Thymus (tissue), 14 donors: ENCODE measurements at places on chromosomes 2 and 18. TPM values are rescaled to one million over a fixed set of nuclear protein-coding genes. Genes with fewer than 3 reads are reported as not detected.

Gene INHA
- 0.71 TPM for polyA plus RNA-seq

- DNase-seq = no peak
- H3K27me3 ChIP-seq = no peaks in the 10 kb centered on the region
- H3K4me1 ChIP-seq = no peaks in the 10 kb centered on the region
- H3K36me3 ChIP-seq = no peaks in the 10 kb centered on the region
Observed at GRCh38 chr2:223549215-223549614, 52.9 kb downstream of the SCG2 start.

Gene PDE11A
- 0.43 TPM for polyA plus RNA-seq

DNA sequence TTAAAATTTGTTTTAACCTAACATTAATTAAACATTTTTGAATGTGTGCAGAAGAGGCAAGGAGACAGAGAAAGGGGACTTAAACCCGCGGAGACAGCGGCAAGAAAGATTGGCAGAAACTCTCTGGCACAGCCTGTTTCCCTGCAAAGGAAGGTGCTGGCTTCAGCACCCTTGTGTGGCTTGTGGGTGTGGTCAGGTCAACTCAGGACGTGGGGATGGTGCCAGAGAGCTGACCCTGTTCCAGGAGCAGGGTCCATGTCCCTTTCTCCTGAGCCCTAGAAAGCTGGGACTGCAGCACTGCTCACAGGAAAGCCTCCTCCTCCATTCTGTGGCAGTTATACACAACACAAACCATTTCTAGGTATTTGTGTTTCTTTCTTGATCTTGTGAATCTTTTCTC, 176.2 kb upstream of the ST6GAL2 start:
- no peak for DNase-seq
- no peak overlapping the region for H3K4me3 ChIP-seq
- no peaks in the 10 kb centered on the region for H3K36me3 ChIP-seq

DNA sequence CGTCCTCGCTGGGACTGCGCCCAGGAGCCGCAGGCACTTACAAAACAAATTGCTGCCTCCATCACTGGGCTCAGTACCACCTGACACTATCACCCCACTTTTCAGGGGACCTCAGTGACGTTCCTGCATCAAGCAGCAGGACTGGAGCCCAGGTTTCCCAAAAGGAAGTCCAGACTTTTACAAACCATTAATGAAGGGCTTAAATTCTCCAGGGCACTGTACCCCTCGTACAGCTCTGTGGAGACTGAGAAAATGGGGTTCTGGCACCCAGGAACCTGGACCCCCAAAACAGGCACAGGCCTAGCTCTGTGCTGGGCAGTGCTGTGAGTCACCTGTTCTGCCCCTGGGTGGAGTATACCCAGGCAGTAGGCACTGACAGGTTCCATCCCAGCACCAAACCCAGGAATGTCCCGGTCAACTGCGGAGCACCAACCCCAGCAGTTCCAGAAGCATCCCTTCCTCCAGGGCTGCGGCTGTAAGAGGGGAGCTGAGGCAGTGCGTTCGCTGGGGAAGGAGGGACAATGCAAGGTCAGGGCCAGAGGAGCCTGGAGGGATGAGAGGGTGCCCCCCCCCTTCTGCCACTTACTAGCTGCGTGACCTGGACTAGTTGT, 24.6 kb upstream of the NOTO start:
- peaks cover 61% of the 10 kb centered on the region for H3K27me3 ChIP-seq
- no peaks in the 10 kb centered on the region for H3K36me3 ChIP-seq
- H3K4me1 ChIP-seq = peaks cover 3% of the 10 kb centered on the region
- H3K27ac ChIP-seq = no peak overlapping the region
- H3K4me3 ChIP-seq = peak overlapping the region; percentile 49

Gene SDC1
- polyA plus RNA-seq = 18.9 TPM

Gene TOGARAM2
- 3.3 TPM for polyA plus RNA-seq

DNA sequence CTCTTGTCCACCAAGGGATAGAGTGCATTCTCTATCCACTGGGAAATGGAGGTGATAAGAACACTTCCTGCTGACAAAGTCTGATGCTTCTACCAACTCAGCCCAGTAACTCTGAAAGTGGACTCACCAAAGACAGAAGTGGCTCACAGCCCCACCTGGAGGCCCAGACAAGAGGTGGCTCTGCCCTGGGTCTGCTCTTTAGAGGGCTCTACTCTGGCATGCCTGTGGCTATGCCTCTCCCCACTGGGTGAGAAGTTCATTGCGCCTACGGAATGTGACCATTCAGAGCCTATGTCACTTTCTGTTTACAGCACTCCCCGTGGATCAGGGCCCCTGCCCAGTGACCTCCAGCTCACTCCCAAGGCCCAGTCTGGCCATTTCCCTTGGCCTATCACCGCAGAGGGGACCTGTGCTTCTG, 13.5 kb upstream of the XDH start:
- H3K27ac ChIP-seq = no peak overlapping the region
- no peak overlapping the region for H3K4me3 ChIP-seq
- no peaks in the 10 kb centered on the region for H3K27me3 ChIP-seq

- no peak for DNase-seq
- no peak overlapping the region for H3K27ac ChIP-seq
- peaks cover 2% of the 10 kb centered on the region for H3K27me3 ChIP-seq
- peaks cover 3% of the 10 kb centered on the region for H3K4me1 ChIP-seq
Observed at GRCh38 chr2:164843346-164843911, 1.8 kb upstream of the COBLL1 start.

DNA sequence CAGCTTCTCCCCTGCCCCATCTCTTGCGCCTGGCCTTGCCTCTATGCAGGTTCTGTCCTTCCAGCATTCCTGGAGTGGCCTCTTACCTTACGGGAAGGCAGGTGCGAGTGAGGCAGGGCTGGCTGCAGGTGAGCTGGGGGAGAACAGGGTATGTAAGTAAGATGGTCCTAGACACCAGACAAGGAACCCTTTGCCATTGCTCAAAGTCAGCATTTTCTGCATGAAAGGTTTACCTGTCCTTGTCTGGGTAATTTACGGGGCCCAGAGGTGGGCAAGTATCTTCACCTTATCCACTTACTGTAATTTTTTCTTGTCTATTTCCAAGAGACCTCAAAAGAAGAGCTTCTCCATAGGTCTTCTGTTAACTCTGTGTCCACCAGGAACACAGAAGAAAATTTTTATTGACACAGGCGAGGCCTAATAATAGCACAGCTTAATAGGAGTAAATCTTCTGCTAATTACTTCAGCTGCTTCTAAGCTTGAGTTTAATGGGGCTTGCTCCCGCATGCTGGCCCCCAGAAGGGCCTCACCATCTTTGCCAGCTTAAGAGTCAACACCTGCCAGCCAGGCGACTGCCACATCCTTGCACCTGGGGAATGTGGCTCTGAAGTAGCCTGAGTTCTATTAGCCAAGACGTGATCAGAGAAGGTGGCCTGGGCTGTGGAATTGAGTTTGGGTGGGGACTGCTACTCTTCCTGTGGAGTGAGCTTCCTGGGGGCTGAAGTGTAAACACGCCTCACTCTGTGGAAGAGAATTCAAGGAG, 27.1 kb downstream of the PCARE start:
- H3K4me1 ChIP-seq = peaks cover 36% of the 10 kb centered on the region
- no peak overlapping the region for H3K4me3 ChIP-seq
- H3K27ac ChIP-seq = no peak overlapping the region
- no peaks in the 10 kb centered on the region for H3K27me3 ChIP-seq

Gene KATNAL2
- 6.5 TPM for polyA plus RNA-seq

DNA sequence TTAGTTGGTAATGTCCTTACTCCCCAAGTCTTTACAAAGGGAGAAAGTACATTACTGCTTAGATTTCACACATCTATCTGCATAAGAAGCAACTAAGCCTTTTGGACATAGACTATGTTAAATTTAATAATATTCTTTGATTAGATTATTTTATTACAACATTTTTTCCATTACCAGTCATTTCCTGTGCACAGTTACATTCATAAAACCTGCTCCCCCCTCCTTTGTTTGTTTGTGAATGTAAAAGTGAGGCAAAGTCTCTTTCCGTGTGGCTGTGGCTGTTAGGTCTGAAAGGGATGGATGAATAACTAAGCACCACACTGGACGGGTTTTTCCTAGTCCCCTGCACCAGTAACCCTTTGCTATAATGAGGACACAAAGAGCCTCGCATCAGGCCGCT, 9.6 kb downstream of the PTGR3 start:
- no peak for DNase-seq
- H3K36me3 ChIP-seq = peaks cover 11% of the 10 kb centered on the region
- H3K27ac ChIP-seq = no peak overlapping the region
- H3K27me3 ChIP-seq = peaks cover 6% of the 10 kb centered on the region
- H3K4me1 ChIP-seq = peaks cover 3% of the 10 kb centered on the region

DNA sequence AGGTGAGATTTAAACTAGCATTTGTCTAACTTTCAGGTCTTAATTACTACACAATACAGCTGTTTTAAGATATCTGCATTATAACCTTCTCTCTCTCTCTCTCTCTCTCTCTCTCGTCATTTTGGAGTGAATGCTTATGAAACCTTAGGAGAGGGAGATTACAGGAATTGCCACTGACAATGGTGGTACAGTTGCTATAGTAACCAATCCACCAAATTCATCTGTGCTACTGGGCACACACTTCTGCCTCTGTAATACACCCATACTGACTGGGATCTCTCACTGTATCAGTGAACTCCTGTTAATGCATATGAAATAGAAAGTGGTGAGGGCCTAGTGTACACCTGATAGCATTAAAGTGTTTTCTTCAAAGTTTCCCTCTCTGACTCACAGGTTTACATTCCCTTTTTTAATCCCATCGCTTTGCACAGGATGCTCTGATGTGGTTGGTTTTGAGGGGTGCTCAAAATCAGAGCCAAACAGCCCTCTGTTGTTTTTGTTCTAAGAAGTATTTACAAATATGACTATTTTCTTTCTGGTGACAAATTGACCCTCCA, 13.1 kb downstream of the KLHL14 start:
- H3K27ac ChIP-seq = no peak overlapping the region
- H3K4me1 ChIP-seq = no peaks in the 10 kb centered on the region
- DNase-seq = no peak
- no peak overlapping the region for H3K4me3 ChIP-seq

Gene CD207
- polyA plus RNA-seq = 2.6 TPM

DNA sequence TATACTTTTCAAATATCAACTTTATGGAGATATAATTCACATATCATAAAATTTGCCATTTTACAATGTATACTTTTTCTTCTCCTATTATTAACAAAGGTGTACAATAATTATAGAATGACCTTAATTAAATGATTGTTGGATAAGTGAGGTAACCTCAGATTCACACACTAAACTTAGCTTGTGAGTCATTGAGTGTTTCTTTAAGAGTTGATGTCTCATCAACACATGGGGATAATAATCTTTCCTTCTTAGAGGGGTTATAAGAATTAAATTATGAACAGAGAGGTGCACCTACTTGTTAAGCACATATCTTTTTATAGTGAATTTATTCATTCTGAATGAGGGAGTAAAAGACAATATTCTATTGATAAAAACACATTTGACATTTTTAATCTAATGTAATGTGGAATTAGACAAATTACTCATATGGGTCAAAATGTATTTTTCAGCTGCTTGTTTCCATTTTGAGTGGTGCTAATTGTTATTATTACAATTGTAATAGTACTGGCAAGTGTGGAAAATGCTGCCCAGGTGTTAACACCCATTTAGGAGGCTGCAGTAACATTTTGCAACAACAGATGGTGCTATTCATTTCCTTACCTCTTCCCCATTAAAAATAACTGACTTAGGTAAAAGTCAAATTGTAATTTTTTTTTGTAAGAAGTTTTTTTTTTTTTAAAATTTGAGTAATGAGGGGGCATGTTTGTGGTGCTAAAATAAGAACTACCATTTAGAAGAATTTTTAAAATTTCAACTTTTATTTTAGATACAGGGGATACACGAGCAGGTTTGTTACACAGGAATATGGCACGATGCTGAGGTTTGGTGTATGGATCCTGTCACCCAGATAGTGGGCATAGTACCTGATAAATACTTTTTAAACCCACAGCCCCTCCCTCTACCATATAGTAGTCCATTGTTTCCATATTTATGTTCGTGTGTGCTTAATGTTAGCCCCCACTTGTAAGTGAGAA, 32.1 kb upstream of the DYNAP start:
- H3K27ac ChIP-seq = no peak overlapping the region
- no peaks in the 10 kb centered on the region for H3K36me3 ChIP-seq
- DNase-seq = no peak
- H3K4me1 ChIP-seq = no peaks in the 10 kb centered on the region

Gene MREG
- polyA plus RNA-seq = 16.3 TPM

DNA sequence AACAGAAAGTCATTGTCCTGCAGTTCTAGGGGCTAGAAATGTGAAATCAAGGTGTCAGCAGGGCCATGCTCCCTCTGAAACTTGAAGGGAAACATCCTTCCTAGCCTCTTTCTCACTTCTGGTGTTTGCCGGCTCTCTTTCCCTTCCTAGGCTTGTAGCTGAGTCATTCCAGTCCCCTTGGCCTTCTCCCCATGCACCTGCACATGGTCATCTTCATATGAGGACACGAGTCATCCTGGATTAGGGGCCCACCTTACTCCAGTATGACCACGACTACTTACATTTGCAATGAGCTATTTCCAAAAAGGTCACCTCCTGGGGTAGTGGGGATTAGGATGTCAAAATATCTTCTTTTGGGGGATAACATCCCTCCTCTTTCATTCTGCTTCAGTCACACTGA, 168.5 kb upstream of the CXCR4 start:
- H3K27ac ChIP-seq = no peak overlapping the region
- peaks cover 14% of the 10 kb centered on the region for H3K4me1 ChIP-seq
- no peak for DNase-seq
- no peaks in the 10 kb centered on the region for H3K36me3 ChIP-seq

DNA sequence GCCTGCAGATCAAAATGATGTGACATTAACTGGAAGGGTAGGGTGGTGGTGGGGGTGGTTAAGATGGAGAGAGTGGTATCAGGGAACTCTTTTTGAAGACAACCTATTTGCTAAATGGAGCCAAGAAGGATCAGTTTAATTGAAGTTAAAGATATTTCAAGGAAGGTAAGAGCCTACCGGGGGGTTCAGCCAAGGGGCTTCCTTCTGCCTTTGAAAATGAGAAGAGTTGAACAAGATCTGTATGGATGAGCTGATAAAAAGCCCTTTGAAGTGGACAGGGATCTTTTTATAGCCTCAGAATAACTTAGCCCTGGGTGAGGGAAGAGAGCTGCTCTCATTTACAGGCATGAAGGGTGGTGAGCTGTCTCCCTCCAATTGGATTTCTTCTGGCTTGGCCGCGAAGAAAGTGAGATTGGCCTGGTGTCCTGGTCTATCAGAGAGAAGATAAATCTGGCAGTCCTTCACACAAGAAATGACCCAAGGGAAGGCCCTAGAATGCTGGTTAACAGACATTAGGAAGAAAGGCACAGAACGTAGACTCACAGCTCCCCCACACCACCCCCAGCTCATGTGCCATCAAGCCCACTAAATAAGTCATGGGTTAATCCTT, 439.8 kb downstream of the TNS1 start:
- H3K36me3 ChIP-seq = no peaks in the 10 kb centered on the region
- H3K4me1 ChIP-seq = no peaks in the 10 kb centered on the region
- H3K27ac ChIP-seq = no peak overlapping the region
- no peak overlapping the region for H3K4me3 ChIP-seq

- no peaks in the 10 kb centered on the region for H3K36me3 ChIP-seq
- H3K27me3 ChIP-seq = no peaks in the 10 kb centered on the region
- no peak overlapping the region for H3K27ac ChIP-seq
- H3K4me1 ChIP-seq = no peaks in the 10 kb centered on the region
Observed at GRCh38 chr2:180203972-180204371, 196.9 kb upstream of the CWC22 start.

GRCh38 chr2:241550616-241551580, 7.6 kb upstream of the BOK start:
- no peak overlapping the region for H3K27ac ChIP-seq
- peaks cover 83% of the 10 kb centered on the region for H3K27me3 ChIP-seq
